Spleen (tissue), 13 donors: ENCODE measurements at places on chromosomes 16 and 17. TPM values are rescaled to one million over a fixed set of nuclear protein-coding genes. Genes with fewer than 3 reads are reported as not detected.

DNA sequence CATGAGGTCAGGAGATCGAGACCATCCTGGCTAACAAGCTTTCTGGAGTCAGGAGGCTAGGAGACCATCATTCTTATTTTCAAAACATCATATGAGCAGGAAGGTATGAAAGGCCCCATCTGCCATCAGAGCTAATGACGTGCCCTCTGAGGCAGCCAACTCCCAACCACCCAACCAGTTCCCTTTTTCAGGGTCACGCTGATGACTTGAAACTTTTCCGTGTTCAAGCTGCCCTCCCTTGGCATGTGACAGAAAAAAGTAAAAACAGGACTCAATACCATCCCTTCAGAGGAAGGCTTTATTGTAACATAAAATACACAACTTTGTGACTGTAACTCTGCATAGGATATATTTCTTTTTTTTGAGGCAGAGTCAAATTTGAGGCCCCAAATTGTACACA, 4.6 kb upstream of the GHDC start:
- peak; percentile 83 for DNase-seq

GRCh38 chr16:82045465-82045864, 10.4 kb downstream of the HSD17B2 start:
- no peak for DNase-seq

SLC6A2 gene
- total RNA-seq, result not detected

DNA sequence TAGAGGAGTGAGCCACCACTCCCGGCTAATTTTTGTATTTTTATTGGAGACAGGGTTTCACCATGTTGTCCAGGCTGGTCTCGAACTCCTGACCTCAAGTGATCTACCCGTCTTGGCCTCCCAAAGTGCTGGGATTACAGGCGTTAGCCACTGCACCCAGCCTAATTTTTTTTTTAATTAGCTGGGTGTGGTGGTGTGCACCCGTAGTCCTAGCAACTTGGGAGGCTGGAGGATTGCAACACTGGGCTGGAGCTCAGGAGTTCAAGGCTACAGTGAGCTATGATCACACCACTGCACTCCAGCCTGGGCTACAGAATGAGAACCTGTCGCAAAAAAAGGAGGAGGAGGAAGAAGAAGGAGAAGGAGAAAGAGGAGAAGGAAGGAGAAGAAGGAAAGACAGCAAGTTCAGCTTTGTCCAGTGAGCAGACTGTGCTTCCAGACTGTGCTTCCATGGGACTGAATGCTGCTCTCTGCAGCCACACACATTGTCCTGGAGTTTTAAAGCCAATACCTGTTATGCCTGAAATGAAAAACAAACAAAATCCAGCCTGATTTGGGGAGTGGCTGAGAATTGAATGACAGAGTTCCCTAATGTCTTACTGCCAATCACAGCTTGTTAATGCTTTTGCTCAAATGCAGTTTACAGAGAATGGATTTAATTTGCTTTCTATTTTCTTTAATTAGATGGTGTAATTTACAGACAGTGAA, 2.8 kb upstream of the TNFRSF13B start:
- DNase-seq, result no peak
